NCI-H748 treated with DMSO at 0.1 percent for 48 hours (cell line): ENCODE measurements at places on chromosomes 4 and X.

DNA sequence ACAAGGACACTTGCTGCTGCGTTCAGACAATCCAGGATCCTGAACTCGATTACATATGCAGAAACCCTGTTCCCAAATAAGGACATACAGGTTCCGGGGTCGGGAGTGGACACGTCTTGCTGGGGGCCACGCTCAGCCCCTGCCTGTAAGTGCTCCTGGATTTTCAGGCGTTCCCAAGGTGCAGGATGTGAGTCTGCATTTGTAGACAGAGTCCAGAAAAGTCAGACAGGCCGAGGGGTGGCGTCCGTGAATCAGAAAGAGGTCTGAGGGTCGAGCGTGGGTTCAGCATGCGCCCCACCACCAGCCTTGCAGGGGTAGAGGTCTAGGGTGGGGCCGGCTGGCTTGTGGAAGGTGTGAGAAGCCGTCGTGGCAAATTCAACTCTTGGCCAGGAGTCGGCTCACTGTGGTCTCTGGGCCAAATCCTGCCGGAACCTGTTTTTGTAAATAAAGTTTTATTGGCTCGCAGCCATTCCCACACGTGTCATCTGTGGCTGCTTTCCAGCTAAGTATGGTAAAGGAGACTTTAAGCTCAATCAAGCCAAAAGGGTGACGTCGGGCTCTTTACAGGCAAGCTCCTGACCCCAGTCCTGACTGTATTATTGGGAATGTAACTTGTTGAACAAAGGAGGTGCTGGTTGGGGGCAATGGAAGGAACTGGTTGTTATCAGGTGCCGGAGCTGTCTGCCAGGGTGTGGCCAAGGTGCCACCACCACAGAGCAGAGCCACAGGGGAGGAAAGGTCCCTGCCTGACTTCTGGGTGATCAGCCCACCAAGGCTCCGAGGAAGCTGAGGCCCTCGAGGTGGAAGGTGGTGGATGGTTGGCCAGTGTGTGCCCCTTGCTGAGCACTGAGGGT is 7.4 kb downstream of the DOK7 start:
- DNase-seq, result no peak

DNA sequence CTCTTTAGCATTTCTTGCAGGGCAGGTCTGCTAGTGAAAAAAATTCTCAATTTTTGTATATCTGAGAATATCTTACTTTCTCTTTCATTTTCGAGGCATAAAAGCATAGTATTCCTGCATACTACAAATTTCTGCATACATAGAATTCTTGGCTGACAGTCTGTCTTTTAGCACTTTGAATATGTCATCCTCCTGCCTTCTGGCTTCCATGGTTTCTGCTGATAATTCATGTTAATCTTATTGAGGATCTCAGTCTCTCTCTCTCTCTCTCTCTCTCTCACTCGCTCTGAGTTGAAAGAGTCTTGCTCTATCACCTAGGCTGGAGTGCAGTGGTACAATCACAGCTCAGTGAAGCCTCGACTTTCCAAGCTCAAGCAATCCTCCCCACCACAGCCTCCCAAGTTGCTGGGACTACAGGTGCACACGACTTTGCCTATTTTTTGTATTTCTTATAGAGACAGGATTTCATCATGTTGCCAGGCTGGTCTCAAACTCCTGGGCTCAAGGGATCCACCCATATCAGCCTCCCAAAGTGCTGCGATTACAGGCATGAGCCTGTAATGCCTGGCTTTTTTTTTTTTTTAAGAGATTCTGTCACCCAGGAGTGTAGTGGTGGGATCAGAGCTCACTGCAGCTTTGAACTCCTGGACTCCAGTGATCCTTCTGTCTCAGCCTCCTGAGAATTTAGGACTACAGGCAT is 161.3 kb downstream of the FNIP2 start:
- no peak for DNase-seq

DNA sequence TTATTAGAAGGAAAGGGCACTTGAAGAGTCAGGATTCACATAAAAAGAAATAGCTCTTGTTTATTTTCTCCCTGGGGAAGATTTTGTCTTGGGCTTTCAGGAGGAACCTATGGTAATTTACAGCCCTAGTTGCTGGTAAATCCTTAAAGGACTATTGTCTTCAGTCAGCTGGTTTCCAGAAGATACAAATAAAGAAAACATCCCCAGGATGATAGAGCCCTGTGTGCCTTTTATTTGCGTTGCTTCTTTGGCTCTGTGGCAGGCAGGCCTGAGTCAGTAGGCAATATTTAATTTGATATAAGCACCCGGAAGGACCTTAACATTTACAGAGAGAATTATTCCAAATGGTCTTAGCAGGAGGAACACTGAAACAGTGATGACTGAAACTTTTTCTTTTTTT is 131.0 kb upstream of the SLC34A2 start:
- no peak for DNase-seq

DNA sequence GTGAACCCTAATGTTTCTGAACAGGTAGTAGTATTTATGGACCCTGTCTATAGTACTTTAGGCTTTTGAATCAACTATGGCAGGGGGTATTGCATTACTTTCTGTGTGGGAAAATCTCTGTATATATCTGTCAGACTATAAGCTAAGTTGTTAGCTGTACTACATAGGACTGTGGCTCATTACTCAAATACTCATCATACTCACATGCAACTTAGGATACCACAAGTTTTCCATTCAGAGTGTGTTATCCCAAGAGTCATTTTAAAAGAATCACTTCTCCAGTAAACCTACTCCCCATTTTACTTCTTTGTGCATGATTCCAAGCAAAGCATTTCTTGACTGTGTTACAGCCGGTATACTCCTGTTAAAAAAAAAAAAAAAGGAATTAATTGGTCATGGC is 95.6 kb downstream of the PHOX2B start:
- DNase-seq, result no peak

DNA sequence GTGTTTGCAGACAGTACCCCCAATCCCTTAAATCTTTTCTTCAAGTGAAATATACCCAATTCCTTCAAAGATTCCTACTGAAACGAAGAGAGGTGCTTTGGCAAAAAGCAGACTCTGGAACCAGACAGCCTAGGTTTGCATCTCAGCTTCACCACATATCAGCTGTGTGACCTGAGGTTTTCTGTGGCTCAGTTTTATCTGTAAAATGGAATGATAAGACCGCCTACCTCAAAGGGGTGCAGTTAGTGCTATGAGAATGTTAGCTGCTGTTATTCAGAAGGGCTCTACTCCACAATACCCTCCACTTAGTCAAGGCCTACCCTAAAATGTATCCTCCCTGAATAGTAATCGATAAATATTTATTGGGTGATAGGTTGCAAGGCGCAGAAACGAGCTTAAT is 664 bp downstream of the PIR start:
- DNase-seq, result no peak

- no peak for DNase-seq
These were observed 171.9 kb downstream of the DKK2 start for GRCh38 chr4:106864231-106864630.

DNA sequence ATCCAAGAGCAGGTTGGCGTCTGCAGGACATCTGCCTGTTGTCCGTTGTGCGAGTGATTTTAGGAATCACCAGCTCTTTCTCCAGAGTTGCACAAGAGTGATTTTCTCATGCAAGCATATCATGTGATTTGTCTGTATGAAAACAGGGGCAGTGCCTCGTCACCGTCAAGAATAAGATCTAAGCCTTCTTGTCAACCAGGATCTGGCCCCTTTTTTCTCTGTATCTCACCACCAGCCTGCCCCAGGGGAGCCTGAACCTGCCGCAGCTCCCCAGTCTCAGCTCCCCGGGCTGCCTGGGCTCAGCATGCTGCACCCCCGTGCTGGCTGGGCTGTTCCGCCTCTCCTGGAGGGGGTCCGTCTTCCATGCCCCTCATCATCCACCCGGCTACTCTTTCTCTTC is 90.5 kb downstream of the STOX2 start:
- no peak for DNase-seq

DNA sequence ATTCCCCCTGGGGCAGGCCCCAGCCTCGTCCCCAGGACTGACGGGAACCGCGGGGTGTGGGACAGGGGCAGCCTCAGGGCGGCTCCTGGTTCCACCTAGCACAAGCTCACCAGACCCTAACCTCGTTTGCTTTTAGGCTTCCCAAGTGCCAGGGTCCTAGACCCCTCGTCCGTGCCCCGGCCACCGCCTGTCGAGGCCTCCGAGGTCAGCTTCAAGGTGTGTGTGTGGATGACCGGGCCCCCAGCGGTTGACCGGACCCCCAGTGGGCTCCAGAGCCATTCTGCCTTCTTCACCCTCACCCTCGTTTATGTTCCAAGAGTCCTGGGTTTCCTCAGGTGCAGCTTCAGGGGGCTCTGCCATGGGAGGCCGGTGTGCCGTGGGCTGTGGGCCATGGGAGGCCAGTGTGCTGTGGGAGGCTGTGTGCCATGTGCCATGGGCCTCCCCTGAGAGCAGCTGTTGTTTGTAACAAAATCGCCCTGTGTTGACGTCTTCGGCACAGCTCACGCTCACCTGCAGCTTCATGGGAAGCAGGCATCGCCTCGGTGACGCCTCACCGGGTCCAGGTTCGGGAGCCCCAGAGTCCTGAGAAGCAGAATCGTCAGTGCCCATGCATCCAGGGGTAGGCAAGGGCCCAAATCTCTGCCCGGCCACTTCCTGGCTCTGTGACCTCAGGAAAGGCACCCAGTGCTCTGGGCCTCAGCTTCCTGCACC is 43.0 kb upstream of the HMX1 start:
- DNase-seq, result no peak

DNA sequence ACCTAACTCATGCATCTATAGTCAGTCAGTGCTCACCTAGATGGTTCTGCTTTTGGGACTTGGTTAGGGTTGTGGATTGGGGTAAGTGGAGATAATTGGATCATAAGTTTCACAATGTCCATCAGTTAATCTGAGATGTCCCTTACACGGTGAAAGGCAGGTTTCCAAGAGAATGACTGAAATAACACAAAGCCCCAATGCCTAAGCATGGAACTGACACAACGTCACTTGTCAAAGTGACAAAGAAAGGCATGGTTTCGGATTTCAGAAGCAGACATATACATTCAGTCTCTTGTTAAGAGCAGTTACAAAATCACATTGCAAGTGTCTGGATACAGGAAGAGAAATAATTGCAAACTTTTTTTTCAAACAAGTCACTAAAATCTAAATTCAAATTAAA is 1456.9 kb downstream of the TECRL start:
- DNase-seq, result no peak
